CD4-positive, alpha-beta T cell treated with Interleukin-21 for 1 hour (primary cell): ENCODE measurements at places on chromosomes 12 and 14.
A peak's percentile ranks its signal among the peaks of the same experiment; 100 is the strongest.

DNA sequence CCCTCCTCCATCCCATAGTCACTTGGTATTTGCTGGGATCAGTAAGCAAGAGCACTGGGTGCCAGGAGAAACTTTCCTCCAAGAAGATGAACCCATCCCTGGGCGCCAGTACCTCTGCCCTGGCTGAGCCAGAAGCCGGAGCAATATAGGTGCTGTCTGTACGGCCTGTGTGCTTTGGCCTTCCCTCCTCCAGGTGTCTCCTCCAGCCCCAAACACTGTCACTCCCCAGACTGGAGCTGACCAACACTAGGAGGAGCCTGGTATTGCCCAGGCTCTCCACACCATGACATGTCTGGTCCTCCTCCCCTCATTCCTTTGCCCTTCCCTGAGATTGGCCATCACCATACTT lies 4.9 kb downstream of the GSTZ1 start:
- DNase-seq: no peak

DNA sequence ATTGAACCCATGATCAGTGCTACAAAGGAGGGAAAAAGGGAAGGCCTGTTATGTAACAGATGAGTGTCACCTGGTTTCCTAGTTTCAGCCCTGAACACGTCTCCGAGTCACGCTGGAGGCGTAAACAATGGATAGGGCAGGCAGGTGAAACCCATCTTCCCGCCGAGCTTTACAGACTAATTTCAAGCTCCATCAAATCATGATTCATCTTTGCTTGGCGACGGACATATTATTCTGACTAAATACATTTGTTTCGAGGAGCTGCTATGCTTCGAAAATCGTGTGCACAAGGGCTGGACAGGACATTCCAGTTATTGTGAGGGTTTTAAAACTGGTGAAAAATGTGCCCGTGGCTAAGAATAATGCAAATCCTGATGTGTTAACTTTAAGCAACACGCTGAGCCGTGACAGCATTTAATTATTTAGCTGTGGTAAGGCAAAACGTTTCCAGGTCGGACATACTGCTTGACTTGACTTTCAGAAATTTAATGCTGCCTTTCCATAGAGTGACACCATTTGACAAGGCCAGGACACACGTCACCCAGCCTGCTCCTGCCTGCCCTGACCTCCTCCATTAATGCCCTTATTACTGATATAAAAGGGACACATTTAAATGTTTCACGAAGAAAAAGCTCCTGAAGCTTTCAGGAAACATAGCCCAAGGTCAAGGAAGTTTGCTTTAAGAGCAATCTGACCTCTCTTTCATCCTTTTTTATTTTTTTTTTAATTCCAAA lies 1203.5 kb upstream of the TMEM132C start:
- DNase-seq: no peak

DNA sequence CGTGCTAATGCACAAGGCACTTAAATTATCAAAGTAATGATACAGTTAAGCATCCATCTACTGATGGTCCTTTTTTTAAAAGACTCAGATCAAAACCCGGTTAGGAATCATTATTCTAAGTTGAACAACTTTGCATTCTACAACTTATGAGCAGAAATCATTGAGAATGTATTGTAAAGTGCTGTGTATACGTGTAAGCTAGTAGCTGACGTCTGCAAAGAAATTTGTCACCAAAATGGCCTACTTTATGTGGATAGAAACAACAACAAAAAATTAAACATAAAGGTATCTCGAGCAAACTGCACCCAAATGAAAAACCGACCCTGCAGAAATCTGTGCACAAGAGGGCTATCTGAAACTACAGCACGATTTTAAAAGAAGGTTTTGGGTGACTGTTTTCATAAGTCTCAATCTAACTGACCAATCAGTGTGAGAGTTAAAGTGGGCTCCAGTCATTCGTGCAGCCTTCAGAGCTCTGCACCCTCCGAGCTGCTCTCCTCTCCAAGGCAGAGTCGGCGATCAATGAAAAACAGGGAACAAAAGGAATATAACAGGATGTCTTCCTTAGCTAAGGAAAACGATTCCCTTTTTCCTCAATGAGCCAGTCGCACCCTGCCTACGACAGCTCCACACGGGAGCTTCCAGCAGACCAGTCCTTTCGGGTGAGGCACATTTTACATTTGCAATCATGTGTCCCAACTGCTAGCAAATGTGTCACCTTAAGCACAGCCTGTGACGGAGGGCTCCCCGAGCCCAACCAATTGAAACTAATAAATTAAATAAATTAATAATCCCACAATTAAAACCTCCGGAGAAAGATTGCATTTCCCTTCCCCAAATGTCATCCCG lies 200.7 kb upstream of the FOXN3 start:
- peak; percentile 56 for DNase-seq

DNA sequence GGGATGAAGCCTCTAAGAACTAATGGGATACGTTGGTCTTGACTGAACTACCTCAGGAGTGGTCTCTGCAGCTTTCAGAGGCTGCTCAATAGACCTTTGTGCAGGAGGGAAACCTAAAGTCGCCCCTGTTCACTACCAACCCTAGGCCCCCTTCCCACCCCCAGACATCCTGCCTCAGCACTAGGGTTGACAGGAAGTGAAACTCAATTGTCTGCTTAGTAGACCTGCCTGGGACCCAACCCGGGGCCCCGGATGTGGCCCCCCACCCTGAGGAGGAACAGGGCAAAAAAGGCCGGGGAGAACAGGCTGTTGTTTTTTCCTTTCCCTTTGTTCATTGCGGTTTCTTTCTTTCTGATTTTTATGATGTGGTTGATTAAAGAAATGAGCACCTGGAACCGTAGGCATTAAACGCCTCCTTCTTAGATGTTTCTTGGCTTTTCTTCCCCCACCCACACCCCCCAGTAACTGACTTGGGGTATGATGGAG lies 1.6 kb upstream of the DGKA start:
- DNase-seq: peak; percentile 89

GRCh38 chr14:25110106-25110505 lies 60.2 kb upstream of the STXBP6 start:
- DNase-seq: no peak

DNA sequence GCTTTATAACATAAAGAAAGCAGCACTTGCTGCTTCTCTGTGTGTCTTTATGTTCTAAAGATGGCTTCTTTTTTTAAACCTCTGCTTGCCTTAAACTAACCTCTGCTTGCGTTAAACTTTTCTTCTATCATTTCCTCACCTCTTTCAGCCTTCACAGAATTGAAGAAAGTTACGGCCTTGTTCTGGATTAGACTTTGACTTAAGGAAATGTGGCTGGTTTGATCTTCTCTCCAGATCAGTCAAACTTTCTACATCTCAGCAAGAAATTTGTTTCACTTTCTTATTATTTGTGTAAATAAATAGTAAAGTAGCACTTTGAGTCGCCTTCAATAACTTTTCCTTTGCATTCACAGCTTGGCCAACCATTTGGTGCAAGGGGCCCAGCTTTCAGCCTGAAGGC lies 64.2 kb downstream of the CMAS start:
- DNase-seq: no peak

DNA sequence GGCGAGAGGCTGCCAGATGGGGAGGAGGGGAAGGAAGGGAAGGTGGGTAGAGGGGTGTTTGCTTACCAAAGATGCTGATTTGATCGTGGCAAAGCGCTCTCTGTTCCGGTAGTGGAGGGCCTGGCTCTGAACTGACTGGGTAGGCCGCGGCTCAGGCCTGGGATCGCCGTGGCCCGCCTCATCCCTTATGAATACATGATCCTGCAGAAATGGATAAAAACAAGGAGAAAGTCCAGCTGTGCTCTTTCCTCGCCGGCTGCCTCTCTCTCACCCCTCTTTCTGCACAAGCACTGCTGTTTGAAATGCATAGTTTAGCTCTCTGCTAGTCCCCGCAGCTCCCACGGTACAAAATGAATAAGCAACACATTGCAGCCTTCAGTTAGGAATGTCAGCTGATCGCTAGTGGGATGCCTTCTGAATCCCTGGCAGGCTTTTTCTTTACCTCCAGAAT lies 53.8 kb downstream of the PEBP1 start:
- DNase-seq: no peak

DNA sequence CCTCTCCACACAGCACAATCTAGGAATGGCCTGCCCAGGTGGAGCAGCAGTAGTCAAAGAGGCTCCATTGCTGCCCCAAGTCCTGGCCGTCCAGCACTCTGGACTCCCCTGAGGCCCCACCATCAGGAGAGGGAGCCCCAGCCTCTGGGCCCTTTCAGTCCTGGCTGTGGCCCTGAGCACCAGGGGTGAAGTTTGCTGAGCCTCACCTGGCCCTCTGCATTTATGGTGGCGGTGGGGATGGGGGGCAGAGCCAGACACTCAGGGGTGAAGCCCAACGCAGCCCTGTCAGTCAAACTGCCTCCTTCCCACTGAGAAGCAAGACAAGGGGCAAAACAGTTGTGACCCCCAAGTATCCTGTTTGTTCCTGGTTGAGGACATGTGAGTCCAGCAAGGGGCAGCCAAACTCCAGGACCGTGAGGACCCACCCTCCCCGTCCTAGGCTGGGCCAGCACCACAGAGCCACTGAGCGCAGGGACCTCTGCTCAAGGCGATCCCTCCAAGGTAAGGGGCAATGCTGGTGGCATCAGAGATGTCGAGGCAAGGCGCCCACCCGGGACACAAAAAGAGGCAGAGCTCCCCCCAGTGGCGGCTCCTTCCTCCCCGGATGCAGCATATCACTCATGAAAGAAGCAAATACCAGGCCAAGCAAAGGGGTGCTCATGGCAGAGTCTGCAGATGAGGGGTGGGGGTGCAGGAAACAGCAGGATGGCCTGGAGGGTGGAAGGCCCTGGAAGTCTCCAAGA lies 4.8 kb upstream of the AMN start:
- DNase-seq: peak; percentile 58

DNA sequence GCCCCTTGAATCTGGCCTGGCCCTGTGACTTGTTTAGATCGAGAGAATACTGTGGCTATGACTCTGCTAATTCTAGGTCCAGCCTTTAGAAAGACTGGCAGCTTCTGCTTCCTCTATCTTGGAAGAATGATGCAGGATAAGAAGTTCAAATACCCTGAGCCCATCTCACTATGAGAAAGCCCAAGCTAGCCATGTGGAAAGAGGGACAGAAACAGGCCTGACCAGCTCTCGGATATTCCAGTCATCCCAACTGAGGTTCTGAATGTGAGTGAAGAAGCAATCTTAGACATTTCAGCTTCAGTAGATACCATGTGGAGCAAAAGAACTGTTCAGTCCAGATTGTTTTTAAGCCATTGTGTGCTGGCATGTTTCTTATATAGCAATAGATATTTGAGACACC lies 17.3 kb upstream of the KRR1 start:
- no peak for DNase-seq
